ENCODE measurements at places on chromosomes 5 and 9. TPM values are rescaled to one million over a fixed set of nuclear protein-coding genes. Genes with fewer than 3 reads are reported as not detected.

GPX8 gene
- not detected for total RNA-seq

CBY3 gene
- not detected for total RNA-seq

ADRB2 gene
- 11.4 TPM for total RNA-seq

MTMR12 gene
- 29.4 TPM for total RNA-seq

DNA sequence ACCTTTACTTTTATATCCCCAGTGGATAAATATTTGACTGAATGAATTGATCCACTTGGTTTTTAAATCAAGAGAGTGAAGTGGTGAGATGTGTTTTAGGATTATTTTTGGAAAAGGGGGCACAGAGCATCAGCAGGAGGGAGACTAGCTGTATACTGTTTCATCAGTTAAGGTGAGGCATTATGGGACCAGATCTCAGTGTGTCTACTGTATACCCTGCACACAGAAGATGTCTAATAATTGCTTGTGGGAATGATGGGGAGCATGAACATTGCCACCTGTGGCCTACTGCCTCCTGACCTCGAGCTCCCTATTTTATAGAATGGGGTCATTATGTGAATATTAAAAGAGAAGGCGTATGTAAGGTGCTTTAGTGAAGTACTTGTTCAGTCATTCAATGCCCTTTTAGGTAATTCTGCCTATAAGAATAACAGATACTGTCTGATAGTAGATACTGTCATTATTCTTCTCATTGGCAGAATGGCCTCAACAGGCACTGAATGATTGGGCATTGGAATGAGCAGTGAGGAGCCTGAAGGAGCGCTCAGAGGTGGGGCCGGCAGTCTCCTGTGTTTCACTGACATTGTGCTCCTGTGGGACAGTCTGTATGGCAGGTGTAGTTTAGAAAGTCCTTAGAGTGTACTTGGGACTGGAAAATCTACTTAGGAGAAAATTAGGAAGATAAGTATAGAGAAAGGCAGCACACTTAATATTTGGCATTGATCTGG, 47.4 kb upstream of the FAM120AOS start:
- H3K27me3 ChIP-seq = no peaks in the 10 kb centered on the region
- H3K27ac ChIP-seq = peak overlapping the region; percentile 61
- H3K4me3 ChIP-seq = no peak overlapping the region
- H3K36me3 ChIP-seq = peaks cover 39% of the 10 kb centered on the region
- no peak for DNase-seq
- peaks cover 16% of the 10 kb centered on the region for H3K4me1 ChIP-seq

GRCh38 chr5:156201788-156202403, 125.1 kb upstream of the SGCD start:
- H3K4me3 ChIP-seq = no peak overlapping the region
- no peaks in the 10 kb centered on the region for H3K36me3 ChIP-seq
- no peaks in the 10 kb centered on the region for H3K4me1 ChIP-seq
- H3K27ac ChIP-seq = no peak overlapping the region
- DNase-seq = no peak

- H3K27me3 ChIP-seq = no peaks in the 10 kb centered on the region
- no peak overlapping the region for H3K4me3 ChIP-seq
- DNase-seq = no peak
- no peaks in the 10 kb centered on the region for H3K36me3 ChIP-seq
- no peaks in the 10 kb centered on the region for H3K4me1 ChIP-seq
Measured at GRCh38 chr9:17230646-17231045, 95.8 kb downstream of the CNTLN start.

DNA sequence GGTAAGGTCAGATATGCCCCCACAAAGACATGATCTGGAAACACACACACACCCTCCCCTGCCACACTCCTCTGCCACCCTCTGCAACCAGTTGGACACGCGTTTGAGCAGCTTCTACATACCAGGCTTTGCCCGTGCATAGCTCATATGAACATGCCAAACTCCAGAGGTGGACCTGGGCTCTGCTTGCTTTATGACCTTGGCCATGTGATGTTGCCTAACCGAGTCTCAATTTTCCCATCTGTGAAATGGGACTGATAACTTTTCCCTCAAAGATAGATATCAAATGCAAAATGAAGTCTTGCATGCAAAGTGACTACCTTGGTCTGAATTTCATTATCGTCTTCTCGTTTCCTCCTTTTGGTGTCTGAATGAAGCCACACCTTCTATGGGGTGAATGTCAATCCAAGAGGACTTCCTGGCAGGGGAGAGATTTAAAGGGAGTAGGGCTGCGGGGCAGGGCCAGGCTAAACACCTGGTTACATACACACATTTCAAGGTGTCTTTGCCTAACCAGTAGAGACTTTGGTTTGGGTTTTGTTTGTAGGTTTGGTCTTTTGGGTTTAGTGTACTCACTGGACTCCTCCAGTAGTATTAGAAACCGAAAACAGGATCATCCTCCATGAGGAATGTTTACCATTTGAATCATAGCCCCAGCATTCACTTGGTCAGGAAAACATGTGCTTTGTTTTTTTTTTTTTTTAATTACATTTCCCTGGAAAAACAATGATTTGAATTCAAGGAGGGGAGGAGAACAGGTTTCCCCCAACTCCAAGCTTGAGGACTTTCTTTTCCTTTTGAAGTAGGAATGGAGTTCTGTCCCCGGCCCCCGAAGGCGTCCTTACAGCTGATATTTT, 63.2 kb downstream of the COL27A1 start:
- H3K36me3 ChIP-seq = no peaks in the 10 kb centered on the region
- no peak overlapping the region for H3K4me3 ChIP-seq
- no peak for DNase-seq
- H3K4me1 ChIP-seq = no peaks in the 10 kb centered on the region
- no peaks in the 10 kb centered on the region for H3K27me3 ChIP-seq

- no peaks in the 10 kb centered on the region for H3K36me3 ChIP-seq
- H3K27me3 ChIP-seq = no peaks in the 10 kb centered on the region
- H3K4me1 ChIP-seq = no peaks in the 10 kb centered on the region
- H3K4me3 ChIP-seq = no peak overlapping the region
- no peak for DNase-seq
Measured at GRCh38 chr9:14888272-14888671, 22.0 kb downstream of the FREM1 start.

DNA sequence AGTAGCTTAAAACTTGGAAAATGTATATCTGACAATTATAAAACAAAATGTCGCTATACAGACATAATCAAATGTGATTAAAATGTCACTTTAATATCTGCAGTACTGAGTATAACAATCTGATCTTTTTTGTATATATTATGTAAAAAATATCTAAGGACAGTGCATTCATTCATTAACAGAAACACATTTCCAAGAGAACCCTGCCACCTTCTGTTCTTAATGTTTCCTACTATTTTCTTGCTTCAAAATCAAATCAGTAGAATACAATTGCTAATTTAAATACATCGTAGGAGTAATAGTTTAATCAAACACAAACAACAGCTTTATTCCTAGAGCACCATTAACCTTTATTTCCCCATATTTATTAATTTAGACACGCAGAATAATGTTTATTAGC, 142.6 kb upstream of the ST8SIA4 start:
- H3K27me3 ChIP-seq = no peaks in the 10 kb centered on the region
- no peak overlapping the region for H3K4me3 ChIP-seq
- DNase-seq = peak; percentile 47
- no peak overlapping the region for H3K27ac ChIP-seq
- H3K36me3 ChIP-seq = no peaks in the 10 kb centered on the region
- no peaks in the 10 kb centered on the region for H3K4me1 ChIP-seq

DNA sequence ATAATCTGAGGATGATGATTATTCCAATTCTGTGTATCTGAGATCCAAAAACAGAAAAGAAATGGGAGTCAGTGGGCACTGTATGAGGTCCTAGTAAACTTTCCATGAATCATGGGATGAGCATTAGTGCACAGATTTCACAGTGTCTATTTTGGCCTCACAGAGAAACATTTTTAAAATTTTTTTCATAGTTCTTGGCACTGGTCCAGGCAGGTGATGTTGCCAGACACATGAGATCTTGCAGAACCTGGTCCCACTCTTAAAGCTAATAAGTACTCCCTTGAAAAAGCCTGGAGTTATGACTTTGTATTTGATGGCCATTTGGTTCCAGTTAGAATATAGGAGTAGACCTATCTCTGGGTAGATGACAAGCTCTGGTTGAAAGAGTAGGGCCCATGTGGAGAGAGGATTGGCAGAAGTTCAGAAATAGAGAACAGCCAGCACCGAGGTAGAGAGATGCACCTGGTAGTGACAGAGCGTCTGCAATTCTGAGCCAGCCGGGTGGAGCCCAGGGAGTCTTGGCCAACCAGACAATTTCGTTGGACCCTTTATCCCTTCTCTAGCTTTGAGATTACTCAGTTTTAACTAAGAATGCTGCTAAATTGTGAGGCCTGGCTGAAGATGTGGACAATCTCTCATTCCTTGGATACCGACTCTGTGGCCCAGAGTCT, 6.3 kb upstream of the TNFSF15 start:
- H3K27ac ChIP-seq = no peak overlapping the region
- no peaks in the 10 kb centered on the region for H3K36me3 ChIP-seq
- H3K4me3 ChIP-seq = no peak overlapping the region
- peaks cover 8% of the 10 kb centered on the region for H3K27me3 ChIP-seq
- no peak for DNase-seq

DNA sequence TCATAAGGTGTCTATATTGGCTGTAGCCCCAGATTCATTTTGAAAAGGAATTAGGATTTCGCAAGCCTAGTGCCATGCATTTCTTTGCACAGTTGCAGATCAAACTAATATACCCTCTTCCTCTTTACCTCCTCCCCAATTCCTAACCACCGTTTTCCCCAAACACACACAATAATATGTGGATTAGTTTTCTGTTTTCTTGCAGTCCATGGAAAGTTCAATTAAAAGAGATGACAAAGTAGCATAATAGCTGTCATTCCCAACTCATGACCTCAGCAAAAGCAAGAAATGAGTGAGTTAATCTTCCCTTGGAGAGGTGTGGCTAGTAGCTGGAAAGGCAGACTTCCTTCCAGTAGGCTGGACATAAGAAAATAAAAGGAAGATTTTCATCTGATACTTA, 349.1 kb downstream of the TMEM232 start:
- no peaks in the 10 kb centered on the region for H3K27me3 ChIP-seq
- H3K27ac ChIP-seq = no peak overlapping the region

GRCh38 chr5:76964060-76964459, 11.2 kb downstream of the CRHBP start:
- no peaks in the 10 kb centered on the region for H3K27me3 ChIP-seq
- H3K36me3 ChIP-seq = no peaks in the 10 kb centered on the region
- no peak for DNase-seq
- no peaks in the 10 kb centered on the region for H3K4me1 ChIP-seq
- H3K27ac ChIP-seq = no peak overlapping the region

GRCh38 chr5:133947431-133947841, 21.0 kb downstream of the C5orf15 start:
- peaks cover 7% of the 10 kb centered on the region for H3K4me1 ChIP-seq
- H3K27ac ChIP-seq = no peak overlapping the region
- no peak overlapping the region for H3K4me3 ChIP-seq
- no peaks in the 10 kb centered on the region for H3K36me3 ChIP-seq
- no peak for DNase-seq

GRCh38 chr5:171904886-171905285, 101.6 kb downstream of the FBXW11 start:
- H3K27ac ChIP-seq = no peak overlapping the region
- peaks cover 21% of the 10 kb centered on the region for H3K36me3 ChIP-seq
- no peak overlapping the region for H3K4me3 ChIP-seq
- DNase-seq = no peak
- H3K27me3 ChIP-seq = no peaks in the 10 kb centered on the region
